ENCODE measurements at places on chromosomes 16 and 17.

DNA sequence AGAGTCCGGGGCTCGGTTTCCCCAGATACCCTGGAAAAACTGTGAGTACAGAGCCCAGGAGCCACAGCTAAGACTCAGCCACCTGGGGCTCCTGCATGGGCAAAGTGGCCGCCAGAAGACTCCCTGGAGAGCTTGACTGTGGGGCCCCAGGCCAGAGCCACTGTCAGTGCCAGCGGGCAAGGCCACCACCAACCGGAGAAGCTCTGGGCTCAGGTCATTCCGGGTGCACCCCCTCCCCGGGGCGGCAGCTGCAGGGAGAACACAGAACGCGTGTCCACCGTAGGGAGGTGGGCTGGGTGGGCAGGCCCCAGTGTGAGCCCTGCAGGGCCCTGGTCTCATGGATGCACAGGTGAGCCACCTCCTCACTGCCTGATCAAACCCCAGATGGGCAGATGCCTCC is 22.3 kb upstream of the RBFOX3 start:
- no peak for DNase-seq

- DNase-seq: no peak
These were observed 262.6 kb downstream of the MAP2K6 start for GRCh38 chr17:69677130-69677529.

DNA sequence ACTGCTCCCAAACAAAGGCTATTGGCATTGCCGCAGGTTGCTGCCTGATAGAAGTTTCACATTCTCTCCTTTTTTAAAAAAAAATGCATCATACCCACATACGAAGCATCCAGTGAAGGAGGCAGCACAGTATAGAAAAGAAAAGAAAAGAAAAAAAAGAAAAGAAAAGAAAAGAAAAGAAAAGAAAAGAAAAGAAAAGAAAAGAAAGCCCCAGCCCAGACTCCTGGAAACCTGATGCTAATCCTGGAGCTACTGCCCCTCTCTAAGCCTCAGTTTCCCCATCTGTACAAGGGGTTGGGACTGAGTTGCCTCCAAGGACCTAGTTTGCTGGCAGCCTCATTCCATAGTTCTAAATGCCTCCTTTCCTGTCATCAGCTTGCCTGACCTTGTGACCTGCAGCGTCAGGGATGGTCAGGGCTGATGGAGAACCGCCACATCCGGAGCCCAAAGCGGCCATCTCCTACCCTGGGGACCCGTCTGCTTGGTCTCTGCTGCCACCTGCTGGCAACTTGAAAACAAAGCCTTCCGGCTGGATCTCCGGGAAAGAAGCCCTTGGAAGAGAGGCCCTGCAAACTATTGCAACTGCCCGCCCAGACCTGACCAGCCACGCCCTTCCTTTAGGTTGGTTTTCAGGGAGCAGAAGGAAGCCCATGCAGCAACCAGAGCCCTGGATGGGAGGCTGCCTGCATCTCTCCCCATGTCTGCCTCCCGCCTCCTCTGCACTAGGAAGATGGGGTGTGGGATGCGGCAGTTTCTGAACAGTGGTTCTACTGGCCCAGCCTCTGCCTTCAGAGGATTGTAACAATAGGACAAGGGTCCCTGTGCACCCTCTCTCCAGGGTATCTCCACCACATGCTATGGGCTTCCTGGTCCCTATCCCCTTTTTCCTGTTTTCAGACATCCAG is 13.0 kb downstream of the AIPL1 start:
- no peak for DNase-seq

GRCh38 chr16:23357761-23358290 is 55.7 kb downstream of the SCNN1B start:
- peak; percentile 63 for DNase-seq

Measured in NCI-H510A (cell line).